ENCODE measurements at places on chromosomes 16 and 17. TPM values are rescaled to one million over a fixed set of nuclear protein-coding genes. Genes with fewer than 3 reads are reported as not detected.

DNA sequence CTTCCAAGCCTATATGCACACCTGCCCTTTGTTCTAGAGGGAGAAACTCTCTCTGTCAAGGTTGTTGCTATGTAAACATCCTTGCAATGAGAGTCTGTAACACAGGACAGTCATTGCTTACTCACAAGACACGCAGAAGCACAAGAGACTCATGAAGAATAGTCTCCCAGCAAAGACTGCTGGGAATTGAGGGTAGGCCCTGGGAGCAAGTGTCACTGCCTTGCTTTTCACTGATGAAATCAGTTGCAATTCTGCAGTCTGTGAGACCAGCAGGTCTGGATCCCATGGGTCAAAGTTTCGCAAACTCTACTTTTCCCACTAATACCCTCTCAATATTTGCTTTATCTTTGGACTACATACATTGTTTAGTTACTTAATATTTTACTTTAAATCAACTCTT is 177.4 kb downstream of the FTO start:
- DNase-seq = no peak

GRCh38 chr16:31869511-31870201 is 4.0 kb upstream of the ZNF267 start:
- no peak for DNase-seq

DNA sequence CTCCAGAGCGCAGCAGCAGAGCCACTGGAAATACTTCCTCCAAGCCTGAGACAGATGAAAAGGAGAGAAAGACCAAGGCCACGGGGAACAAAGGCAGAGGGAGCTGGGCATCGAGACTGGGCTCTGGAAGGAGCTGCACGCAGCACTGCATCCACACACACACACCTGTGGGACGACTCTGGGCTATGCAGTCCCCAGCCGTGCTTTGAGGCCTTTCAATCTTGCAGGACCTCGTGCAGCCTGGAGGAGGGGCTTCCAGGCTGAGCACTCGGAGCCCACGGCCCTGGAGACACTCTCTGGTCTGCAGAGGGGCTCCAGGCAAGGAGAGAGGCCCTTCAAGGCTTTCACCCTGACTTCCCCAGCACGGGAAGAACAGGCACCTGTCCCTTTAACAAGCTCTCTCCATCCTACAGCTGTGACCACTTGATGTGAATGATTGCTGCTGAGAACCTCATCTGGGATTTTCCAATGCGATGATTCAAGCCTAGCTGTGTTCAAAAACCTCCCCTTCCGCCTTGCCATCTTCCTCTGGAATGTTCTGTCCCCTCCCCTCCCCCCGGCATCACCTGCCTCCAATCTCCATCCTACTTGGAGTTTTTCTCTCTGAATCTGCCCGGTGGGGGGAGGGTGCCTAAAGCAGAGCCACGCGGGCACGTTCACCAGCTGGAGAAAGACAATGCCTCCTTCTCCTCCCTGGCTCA is 37.5 kb downstream of the RBFOX3 start:
- DNase-seq = no peak

DNA sequence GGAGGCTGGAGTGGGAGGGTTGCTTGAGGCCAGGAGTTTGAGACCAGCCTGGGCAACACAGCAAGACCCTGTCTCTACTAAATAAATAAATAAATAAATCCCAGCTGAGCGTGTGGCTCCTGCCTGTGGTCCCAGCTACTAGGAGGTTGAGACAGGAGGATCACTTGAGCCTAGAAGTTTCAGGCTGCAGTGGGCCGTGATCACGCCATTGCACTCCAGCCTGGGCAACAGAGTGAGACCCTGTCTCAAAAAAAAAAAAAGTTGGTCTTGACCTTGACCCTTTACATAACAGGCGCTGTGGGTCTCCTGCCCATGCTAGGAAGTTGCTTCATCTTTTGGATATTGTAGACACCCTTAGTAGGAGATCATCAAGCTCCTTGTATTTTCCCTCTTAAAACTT is 11.4 kb downstream of the ACSF2 start:
- no peak for DNase-seq

DNA sequence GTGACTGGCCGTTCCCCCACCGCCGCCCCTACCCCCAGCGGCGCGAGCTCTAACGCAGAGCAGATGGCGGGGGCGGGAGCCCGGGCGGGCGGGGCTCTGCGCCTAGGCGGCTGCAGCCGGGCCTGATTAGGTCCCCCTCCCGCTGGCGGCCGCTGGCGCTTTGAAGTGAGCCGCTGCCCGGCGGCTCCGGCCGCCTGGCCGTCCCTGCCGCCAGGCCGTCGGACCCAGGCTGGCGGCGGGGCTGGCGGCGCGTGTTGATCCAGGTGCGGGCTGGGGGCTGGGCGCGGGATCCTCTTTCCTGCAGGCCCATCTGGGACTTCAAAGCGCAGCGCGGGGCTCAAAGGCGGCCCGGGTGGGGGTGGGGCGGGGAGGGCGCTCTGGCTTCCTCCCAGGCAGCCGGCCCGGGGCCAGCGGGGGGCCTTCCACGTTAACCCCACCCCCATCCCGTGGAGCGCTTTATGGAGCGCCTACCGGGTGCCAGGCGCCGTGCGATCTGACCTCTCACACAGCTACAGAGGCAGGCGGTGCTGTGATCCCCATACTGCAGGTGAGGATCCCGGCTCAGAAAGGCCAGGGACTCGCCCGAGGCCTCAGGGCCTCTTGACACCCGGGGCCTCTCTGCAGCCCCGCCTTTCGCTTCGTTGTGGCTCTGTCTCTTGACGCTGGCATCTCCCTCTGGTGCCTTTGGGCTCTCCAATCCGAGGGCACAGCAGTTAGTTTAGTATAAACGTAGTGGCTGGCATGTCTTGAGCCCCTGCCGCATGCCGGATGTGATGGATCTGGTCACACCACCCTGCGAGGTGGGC is 80.0 kb upstream of the NKD1 start:
- DNase-seq = peak; percentile 87

ST6GALNAC2 gene
- total RNA-seq = 26.9 TPM
